ENCODE measurements at places on chromosomes 6 and 20. TPM values are rescaled to one million over a fixed set of nuclear protein-coding genes. Genes with fewer than 3 reads are reported as not detected.

GRCh38 chr6:34393191-34393965, 909 bp upstream of the NUDT3 start:
- no peak for DNase-seq

DNA sequence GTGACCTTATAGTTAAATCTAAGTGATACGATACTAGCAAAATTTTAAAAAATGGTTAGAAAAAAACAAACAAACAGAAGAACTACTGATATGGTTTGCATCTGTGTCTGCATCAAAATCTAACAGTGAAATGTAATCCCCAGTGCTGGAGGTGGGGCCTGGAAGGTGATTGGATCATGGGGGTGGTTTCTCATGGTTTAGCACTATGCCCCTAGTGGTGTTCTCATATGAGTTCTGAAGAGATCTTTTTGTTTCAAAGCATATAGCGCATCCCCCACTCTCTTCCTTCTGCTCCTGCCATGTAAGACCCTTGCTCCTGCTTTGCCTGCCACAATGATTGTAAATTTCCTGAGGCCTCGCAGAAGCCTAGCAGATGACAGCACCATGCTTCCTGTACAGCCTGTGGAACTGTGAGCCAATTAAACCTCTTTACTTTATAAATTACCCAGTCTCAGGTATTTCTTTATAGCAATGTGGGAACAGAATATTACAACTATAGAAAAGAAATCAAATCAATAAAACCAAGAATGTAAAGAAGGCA, 5.4 kb downstream of the FBXL4 start:
- DNase-seq, result no peak

DNA sequence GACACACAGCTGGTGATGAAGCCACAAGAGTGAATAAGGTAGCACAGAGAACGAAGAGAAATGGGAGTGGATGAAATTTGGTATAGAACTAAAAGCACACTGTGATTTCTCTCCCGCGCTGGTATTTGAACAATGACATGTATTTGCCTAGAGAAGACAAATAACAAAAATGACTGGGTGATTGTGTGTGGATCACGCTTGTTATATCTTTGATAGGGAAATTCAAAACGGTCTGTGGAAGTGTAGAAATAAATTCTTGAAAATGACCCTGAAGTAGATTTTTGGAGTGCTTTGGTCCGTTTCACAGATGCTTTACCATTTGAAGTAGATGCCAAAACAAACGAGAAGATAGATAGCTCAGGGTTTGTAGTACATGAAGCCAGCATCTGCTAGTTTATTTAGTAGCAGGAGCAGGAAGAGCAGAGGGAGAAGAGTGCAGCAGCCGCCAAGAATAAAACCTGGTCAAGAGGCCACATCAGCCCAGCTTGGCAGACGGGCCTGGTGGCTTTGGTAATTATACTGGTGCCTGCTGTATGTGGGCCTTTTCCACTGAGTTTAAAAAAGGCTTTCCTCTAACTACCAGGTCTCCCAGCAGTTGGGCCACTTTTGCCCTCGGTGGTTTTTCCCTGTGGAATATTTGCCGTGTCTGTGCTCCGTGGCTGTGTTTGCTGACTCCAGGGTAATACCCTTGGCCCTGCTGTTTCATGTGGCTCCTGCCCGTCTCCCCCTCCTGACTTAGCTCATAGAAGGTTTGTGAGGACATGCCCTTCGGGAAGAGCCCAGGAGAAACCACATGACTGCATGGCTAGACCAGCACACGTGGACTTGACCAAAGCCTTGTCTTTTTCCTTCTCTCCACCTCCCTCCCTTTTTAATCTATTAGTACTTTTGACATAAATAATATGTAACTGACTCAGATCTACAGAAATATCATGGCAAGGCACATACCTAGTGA, 294.0 kb downstream of the SOX4 start:
- DNase-seq, result no peak

DNA sequence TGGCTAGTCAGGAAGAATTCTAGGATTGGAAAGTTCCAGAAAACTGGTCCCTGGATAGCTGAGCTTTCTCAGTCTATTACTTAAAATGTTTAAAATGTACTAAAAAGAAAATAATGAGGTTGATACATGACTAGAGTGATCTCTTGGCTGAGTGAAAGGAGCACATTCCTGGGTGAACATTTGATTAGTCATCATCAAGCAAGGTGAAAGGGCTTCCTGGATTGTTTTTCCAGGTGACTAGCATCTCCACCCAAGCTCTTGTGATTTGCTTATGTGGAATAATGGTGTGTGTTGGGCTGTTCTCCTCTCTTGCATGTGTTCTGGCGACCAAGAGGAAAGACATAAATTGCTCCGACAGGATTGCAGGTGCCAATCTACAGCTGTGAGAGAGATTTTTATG, 42.9 kb downstream of the PKIB start:
- no peak for DNase-seq

- no peak for DNase-seq
These were observed 312.1 kb upstream of the DEFB112 start for GRCh38 chr6:50361641-50362331.

DNA sequence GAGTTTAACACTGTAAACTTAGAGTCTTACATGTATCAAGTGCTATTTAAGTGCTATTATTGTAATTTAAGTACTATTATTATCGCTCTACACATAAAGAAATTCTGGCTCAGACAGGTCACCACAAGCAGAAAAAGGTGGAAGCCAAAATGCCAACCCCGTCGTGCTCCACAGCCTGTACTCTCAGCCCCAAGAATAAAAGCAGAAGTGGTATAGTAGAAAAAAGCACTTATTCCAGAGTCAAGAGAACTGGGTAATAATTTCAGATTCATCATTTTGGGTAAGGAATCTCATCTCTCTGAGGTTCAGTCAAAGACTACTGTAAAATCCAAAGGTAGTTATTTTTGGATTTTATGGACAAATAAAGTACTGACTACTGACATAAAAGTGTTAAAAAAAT, 943 bp downstream of the ZUP1 start:
- no peak for DNase-seq

Gene ADGRF5
- 33.6 TPM for total RNA-seq

Gene DEFB123
- total RNA-seq, result not detected
